Activated gamma-delta T cell (primary cell): ENCODE measurements at places on chromosomes 6 and 20.

GRCh38 chr6:56091159-56091869 is 156.1 kb downstream of the COL21A1 start:
- DNase-seq: no peak

DNA sequence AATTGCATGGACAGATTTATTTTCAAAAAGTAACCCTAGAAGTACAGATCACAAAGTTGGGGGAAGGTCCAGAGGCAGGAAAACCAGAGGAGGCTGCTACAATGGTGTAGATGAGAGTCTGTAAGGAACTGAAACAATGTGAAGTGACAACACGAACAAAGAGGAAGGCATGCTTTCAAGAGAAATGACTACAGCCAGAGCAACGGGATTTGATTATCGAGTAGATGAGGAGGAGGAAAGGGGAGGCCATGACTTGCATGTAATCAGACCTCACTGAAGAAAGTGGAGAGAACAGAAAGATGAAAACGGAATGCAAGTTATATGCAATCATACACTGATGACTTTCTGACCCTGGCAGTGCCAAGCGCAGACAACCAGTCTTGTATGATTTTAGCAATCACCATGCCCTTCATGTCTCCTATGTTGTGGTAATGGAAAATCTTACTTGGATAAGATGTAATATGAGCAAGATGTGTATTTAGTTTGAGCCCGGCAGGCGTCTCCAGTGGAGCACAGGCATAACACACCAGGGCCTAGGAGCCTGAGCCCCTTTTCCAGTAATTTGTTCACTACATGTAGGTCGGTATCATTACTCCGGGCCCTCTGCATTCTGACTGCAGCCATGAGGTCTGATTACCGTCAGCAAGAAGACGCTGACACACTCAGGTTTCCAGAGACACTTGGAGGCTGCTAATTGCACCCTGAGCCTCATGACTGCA is 34.0 kb upstream of the FAM83C start:
- DNase-seq: no peak

- DNase-seq: no peak
Measured at GRCh38 chr20:24032400-24032898, 43.9 kb upstream of the GGTLC1 start.

GRCh38 chr6:33213166-33213988 is 5.1 kb downstream of the RING1 start:
- DNase-seq: no peak

DNA sequence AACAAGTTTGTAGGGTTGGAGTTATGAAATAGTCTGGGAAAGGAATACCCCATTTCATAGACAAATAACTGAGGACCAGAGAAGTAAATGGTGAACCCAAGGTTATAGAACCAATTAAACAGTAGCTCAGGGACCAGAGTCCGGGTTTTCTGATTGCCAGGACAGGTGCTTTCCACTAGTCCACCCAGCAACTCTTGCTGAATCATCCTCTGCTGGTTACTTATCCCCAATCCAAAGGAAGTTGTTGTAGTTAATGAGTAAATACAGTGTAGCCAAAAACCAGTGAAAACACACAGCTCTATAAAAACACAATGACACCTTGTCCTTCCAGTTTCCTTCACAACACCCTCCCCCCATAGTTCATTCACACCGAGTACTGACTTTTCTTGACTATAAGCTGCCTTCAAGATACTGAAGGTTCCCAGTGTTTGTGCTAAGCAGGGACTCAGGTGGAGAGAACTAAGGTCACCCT is 766 bp upstream of the TINAG start:
- DNase-seq: no peak

DNA sequence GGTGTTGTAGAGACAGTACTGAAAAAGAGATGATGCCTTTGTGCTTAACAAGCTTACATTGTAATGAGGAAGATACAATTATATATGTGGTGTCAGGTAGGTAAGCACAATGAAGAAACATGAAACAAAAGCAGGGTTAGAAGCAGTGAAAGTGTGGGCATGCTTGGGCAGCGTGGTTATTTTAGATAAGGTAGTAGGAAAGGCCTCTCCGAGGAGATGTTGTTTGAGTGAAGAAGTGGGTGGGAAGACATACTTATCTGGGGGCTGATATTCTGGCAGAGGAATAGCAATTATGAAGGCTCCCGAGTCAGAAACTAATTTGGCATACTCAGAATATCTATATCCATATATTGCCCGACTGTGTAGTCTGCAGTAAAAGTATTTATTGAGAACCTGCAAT is 4.7 kb downstream of the CDKAL1 start:
- no peak for DNase-seq

- no peak for DNase-seq
Measured at GRCh38 chr20:57568088-57568896, 7.4 kb downstream of the PCK1 start.

DNA sequence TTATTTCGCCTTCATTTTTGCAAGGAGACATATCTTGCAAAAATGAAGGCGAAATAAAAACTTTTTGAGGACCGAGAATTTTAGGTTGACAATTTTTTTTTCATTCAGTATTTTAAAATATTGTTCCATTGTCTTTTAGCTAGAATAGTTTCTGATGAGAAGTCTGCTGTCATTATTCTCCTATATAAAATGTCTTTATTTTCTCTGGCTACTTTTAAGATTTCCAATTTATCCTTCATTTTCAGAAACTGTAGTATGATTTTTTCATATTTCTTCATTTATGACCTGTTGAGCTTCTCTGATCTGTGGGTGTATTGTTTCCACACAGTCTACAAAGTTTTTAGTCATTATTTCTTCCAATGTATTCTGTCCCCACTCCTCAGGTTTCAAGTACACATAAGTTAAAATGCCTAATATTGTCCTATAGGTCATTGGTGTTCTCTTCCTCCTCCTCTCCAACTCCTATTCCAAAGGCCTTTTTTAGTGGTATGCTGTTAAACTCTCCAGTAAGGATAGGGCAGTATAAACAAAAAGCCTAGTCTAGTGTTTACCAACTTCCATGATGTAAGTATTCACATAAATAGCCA is 15.7 kb downstream of the AHI1 start:
- no peak for DNase-seq

GRCh38 chr6:136351518-136352110 is 62.0 kb upstream of the BCLAF1 start:
- no peak for DNase-seq

GRCh38 chr6:15623276-15624116 is 39.3 kb downstream of the DTNBP1 start:
- DNase-seq: no peak

DNA sequence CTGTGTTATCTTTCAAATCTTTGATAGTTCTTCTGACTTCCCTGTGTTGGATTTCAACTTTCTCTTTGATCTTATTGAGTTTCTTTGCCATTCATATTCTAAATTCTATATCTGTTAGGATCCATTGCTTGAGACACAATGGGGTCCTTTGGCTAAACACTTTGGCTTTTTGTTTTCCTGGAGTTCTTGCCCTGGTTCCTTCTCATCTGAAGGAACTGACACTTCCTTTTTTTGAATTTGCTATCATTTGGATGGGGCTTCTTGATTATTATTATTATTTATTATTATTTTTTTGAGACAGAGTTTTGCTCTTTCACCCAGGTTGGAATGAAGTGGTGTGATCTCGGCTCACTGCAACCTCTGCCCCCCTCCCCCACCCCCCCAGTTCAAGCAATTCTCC is 30.1 kb upstream of the EIF2S2 start:
- DNase-seq: no peak

GRCh38 chr6:125031385-125031784 is 69.1 kb downstream of the RNF217 start:
- no peak for DNase-seq

DNA sequence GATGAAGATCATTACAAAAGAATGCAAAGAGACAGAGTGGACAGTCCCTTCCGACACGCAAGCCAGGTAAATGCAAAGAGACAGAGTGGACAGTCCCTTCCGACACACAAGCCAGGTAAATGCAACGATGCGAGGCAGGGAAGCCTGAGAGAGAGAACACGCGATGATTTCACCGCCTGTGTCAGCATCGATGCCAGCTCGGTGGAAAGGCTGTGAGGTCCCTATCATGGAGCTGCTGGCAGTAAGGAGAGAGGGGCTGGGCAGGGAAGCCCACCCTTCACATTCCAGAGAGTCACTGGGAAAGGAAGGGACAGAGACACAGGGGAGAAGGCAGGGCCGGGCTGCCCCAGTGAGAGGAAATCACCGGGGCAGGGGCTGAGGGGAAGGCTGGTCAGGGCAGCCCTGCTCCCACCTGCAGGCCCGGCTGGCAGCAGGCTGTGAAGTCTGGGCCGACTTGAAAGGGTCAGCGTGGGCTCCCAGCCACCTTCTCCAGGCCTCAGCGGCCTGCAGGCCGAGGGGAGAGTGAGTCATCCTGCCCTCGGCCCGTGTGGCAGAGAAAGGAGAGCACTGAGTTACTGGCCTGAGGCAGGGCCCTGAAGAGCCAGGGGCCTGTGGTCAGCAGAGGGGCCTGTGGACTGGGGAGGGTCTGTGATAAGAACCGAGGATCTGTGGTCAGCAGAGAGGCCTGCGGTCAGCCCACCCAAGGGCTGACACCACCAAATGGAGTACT is 80.4 kb downstream of the DACT2 start:
- no peak for DNase-seq

DNA sequence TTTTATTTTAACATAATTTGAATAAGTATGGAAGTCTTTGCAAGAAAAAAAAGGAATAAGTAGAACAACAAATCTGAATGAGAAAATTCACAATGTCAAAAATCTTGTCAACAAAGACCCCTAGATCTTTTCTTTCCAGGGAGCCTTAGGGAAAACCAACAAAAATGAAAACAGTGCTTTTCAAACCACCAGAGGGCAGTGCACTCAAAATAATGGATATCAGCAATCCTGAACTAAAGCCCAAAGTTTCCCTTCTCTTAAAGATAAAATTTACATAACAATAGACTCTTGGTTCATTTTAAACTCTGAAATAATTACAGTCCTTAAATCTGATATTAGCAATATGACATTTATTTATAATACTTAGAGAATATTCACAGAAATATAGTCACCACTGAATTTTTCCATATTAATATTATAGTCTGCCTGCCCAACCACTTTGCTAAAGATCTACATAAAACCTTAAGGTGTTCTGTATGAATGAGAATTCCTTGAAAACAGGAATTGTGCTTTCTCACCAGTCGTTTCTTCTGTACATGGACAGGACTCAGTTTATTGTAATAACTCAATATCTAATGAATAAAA is 105.3 kb upstream of the BMP5 start:
- no peak for DNase-seq

- DNase-seq: no peak
Measured at GRCh38 chr20:63284544-63284949, 8.4 kb upstream of the COL20A1 start.

- DNase-seq: no peak
Measured at GRCh38 chr6:136236466-136237293, 13.4 kb downstream of the MTFR2 start.
